ENCODE measurements at places on chromosomes 12 and 14. TPM values are rescaled to one million over a fixed set of nuclear protein-coding genes. Genes with fewer than 3 reads are reported as not detected.

The IL31 gene
- total RNA-seq = 0.87 TPM

The MTA1 gene
- total RNA-seq = 137 TPM

The TMPRSS12 gene
- total RNA-seq = not detected

The PRB4 gene
- total RNA-seq = not detected

The NINJ2 gene
- 6.1 TPM for total RNA-seq

The KRT72 gene
- 7.7 TPM for total RNA-seq

The CLEC6A gene
- total RNA-seq = not detected

DNA sequence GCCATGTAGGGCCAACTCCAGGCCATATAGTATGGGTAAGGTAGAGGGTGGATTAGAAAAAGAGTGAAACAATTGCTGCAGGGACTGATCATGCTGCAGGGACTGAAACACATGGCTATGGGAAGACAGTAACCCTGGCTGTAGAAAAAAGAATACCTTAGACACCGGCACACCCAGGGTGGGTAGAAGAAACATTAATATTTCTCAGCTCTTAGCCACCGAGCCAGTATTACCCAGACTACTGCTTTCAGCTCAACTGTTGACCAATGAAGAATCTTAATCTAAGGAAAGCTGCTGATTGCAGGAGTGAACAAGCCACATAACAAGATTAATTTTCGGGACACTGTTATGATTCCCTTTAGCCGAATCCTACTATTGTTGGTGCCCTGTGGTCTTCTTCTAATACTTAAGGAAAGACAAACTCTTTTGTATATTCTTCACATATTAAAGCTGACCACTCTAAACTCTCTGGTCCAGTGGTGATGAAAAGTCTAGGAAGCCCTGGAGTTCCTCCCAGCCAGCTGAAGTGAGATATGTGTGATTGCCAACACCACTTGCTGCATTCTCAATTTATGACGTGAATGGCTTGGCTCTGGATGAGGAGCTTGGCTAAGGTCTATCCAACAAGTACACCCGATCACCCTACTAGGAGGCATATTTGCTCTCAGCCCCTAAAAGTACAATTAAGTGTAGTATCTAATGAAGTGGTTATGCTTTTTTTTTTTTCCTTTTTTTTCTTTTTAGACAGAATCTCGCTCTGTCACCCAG lies 69.2 kb downstream of the NOVA1 start:
- DNase-seq = no peak

- DNase-seq = no peak
Measured at GRCh38 chr12:111219440-111219839, 149.5 kb downstream of the PHETA1 start.

GRCh38 chr14:106044949-106045596 lies 518.7 kb downstream of the TMEM121 start:
- DNase-seq = peak; percentile 72

DNA sequence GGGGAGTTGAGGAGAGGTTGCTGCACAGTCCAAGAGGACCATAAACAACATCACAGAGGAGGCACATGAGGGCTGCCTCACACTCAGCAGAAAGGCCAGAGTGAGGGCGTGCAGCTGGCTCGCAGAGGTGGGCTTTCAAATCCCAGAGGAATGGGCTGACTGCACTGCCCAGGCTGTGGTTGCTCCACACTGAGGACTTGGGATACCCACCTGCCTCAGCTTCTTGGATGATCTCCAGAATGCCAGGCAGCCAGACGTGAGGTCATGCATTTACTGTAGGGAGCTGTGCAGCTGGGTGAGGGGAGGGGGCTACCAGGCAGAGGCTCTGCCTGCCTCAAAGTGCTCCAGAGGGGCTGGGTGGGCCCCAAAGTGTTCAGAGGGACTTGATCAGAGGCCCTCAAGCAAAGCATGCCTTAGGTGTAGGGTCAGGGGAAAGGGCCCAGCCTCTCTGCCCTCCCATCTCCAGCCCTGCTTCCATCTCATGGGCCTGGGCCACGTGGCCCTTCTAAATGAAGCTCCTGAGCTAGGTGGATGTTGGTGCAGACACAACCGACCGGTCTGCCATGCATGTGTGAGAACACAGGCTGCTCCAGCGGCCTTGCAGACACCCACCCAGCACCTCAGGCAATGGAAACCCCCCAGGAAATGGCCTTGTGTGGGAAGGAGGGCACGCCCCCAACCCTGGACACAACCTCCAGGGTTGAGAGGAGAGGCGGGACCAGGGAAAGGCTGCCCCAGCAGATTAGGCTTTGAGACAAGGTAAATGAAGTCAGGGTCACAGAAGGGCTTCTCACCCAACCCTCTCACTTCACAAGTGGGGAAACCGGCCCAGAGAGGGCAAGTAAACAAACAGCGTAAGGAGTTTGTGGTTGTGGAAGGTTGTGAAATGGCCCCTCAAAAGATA lies 90.8 kb downstream of the NTF3 start:
- DNase-seq = no peak

DNA sequence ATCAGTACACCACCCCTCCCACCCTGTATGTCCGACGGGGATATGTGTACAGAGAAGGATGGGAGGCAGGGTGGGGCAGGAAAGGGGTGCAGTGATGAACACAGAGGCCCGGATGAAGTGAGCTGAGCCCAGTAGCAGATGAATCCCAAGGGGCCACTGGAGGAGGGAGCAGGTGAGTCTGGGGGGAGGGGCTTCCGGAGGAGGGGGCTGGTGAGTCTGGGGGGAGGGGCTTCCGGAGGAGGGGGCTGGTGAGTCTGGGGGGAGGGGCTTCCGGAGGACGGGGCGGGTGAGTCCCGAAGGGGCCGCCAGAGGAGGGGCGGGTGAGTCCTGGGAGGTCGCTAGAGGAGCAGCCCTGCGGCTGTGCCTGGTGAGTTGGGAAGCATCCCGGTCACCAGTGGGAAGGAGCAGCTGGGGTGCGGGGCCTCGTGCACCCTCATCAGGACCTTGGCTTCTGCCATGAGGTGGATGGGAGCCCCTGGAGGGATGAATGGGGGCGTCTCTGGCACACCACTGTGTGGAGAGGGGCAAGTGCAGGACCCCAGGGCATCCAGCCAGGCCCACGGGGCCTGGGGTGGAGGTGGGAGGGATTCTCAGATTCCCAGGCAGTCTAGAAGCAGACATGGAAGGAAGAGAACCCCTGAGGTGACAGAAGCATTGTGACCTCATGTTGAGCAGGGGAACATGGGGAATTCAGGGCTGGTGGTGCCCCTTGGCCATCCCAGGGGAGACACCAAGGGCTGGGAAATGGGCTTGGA lies 14.0 kb downstream of the BEGAIN start:
- no peak for DNase-seq

DNA sequence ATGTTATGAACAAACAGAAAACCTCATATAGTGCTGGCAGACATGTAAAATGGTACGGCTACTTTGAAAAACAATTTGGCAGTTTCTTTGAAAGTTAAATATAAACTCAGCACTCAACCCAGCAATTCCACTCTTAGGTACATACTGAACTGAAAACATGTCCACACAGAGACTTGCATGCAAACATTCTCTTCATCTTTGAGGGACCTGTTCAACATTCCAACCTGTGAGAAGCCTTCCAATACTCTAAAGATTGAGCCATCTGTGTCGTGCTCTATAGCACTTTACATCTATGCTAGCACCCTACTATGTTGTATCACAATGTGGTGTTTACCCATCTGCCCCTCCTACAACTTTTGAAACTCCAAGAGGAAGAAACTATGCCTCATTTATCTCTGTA lies 79.3 kb downstream of the DNAI7 start:
- DNase-seq = no peak

GRCh38 chr12:49550693-49551252 lies 11.9 kb downstream of the KCNH3 start:
- DNase-seq = no peak

DNA sequence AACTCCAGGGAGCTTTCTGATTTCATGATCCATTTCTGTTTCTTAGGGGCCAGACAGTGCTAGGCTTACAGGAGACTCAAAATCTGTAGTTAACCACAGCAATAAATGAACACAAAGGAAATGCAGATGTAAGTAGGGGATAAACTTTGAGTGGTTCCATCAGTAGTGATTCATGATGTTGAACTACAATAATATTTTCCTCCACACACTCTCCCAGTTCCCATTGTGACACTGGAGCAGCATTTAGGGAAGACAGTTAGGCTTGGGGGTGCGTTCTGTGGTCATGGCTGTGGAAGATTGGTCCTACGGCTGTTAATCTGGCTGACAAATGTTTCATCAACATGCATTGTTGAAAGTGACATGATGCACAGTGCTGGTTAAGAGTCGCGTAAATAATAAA lies 66.9 kb downstream of the HMGA2 start:
- no peak for DNase-seq

DNA sequence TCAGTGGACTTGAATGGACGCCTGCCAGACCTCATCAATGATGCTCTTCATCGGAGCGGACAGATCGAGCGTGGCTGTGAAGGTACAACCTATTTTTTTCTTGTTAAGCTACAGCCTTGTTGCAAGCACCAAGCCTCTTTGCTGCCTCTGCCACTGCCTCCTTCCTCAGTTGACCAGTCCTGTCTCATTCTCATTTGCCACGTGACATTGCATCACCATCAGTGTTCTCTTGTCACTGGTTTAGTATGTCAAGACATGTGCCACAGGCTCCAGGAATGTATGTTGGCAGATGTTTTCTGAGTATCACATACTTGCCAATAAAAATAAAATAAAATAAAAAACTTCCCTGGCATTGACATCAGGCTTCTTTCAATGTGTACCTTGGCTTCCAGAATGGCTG lies 798.1 kb downstream of the NRXN3 start:
- DNase-seq = no peak

GRCh38 chr12:24441458-24441857 lies 492.0 kb upstream of the SOX5 start:
- DNase-seq = no peak

DNA sequence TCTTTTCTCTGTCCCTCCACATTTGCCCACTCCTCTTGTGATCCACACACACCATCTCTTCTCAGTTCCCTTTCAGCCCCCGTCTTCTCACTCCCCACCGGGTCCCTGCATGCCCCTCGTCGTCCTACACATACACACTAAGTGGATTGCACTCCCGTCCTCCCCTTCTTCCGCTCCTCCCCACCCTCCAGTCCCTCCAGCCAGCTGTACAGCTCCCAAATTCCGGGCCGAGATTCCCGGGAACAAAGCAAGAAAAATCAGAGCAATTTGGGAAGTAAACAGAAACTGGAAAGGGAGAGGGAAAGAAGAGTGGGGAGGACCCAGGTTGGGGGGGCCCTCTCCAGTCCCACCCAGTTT lies 282 bp upstream of the IGFBP6 start:
- DNase-seq = no peak

DNA sequence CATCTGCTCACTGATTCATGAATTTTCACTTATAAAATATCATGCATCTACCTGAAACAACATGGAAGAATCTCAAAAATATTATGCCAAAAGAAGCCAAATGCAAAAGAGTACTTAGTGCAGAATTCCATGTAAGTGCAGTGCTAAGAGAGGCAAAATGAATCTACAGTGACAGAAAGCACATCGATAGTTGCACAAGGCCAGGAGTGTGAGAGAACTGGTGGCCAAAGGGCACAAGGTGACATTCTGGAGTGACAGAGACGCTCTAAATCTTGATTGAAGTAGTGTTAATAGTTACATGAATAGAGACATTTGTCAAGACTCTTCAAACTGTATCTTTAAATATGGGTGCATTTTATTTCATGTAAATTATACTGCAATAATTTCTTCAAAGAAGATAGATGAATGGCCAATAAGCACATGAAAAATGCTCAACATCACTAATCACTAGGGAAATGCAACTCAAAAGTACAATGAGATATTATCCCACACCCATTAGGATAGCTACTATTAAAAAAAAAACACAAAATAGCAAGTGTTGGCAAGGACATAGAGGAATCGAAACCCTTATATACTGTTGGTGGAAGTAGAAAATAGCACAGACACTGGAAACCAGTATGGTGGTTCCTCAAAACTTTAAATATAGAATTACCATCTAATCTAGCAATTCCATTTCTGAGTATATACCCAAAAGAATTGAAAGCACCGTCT lies 71.7 kb upstream of the KICS2 start:
- DNase-seq = no peak

DNA sequence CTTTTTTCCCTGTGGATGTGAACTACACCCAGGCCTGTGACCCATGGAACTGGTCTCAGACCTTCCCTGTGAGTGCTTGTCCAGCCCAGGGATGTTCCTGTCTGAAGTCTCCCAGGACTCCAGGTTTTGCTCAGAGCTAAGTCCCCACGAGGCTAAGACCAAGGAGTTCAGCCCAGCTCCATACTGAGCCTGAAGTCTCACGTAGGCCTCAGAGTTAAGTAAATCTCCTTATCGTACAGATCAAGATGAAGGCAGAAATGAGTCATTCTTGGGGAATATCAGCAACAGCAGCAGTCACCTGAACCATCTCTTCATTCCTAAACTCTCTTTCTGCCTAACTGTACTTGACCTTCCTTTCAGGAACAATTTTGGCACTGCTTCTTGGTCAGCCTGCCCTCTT lies 139.8 kb downstream of the ANO6 start:
- DNase-seq = no peak

- no peak for DNase-seq
Measured at GRCh38 chr14:105305345-105305744, 4.5 kb upstream of the BRF1 start.

DNA sequence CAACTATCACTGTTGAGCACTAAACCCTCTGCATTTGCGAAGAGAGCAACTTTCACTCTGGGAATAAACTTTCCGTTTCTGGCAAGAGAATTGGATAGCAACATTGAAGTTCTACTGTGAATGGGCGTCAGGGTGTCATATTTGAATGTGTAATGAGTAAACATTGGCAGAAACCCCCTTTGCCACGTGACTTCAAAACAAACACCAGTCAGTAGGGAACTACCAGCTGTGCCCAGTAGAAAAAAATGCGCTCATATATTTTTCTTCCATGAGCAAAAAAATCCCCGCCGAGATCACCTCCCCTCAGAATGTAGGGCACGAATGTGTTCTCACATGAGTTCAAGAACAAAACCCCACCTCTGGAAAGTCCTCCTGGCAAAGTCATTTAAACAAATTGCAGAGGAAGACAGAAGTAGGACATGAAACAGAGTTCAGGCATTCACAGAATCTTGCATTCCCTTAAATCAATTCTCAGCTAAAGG lies 80.6 kb downstream of the BTG1 start:
- peak; percentile 27 for DNase-seq

- no peak for DNase-seq
Measured at GRCh38 chr12:28961948-28962384, 187.1 kb upstream of the FAR2 start.

- DNase-seq = no peak
Measured at GRCh38 chr12:49131894-49132461, 783 bp upstream of the TUBA1B start.

GRCh38 chr14:72597252-72598233 lies 296.4 kb downstream of the DPF3 start:
- no peak for DNase-seq

DNA sequence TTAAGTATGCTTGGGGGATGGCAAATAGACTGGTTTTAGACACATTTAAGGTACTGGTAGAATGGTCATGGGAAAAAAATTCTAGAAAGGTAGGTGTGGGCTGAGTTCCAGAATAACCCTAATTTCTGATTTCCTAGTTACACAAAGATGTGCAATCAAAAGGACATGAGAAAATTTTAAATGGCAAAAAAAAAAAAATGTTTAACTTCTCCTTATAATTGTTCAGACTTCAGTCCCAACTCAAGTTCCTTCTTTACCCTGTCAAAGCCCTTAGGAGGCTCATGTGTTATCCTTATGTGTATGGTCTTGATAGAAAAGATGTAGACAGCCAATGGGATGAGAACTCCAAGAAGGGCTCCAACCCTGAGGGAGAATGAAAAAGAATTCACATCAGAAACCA lies 153.3 kb upstream of the PLEKHG7 start:
- no peak for DNase-seq
